Omental fat pad (tissue), 4 donors: ENCODE measurements at places on chromosomes 2 and 18. TPM values are rescaled to one million over a fixed set of nuclear protein-coding genes. Genes with fewer than 3 reads are reported as not detected.

DNA sequence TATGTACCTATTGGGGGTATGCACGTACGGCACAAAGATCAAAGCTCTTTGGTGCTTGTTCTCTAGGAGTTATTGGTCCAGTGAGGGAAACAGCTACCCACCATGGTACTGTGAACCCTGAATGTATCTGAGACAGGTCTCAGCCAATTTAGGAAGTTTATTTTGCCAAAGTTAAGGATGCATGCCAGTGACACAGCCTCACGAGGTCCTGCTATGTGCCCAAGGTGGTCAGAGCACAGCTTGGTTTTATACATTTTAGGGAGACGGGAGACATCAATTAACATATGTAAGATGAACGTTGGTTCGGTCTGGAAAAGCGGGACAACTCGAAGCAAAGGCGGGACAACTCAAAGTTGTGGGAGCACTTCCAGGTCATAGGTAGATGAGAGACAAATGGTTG is 75.8 kb downstream of the SOWAHC start:
- DNase-seq, result no peak

DNA sequence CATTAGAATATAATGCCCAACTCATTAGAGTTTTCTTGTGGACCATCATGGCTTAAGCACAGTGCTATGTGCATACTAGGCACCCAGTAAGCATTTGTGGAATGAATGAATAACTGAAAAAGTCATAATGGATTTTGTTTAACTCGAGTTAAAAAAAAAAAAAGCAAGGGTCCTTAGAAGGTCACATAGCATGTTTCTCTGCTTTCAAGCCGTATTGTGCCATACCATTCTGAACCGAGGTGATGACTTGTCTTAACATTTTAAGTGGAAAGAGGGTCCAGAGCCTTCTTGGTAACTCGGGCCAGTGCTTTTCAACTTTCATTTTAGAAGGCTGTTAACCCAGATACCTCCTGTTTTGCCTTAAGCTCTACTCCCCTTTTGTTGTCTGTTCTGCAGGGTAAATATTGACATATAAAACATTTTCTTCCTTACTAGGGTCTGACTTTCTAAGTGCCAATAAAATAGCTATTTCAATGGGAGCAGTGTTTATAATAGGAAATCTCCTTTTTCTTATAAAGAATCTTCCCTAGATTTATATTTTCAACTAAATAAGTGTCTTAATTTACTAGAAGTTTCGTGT is 787 bp upstream of the ADGRF3 start:
- no peak for DNase-seq

Gene MAP4K4
- 85.9 TPM for total RNA-seq

DNA sequence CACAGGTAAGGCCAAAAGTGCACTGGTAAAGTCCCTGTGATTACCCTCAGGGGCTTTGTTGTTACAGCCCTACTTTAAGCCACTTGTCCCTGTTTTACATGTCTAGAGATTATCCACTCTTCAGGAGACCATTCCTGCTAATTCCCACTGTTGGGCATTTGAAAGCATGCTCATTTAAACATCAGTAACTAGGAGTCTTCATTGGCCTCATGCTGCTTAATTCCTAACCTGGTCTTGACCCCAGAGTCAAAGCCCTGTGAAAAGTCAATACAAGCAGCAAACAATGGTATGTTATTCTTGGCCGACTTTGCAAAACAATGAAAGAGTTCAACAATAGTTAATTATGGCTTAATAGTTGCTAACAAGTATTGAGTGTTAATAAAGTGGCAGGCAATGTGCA is 23.2 kb downstream of the AFF3 start:
- DNase-seq, result no peak

Gene OR6B2
- not detected for total RNA-seq

DNA sequence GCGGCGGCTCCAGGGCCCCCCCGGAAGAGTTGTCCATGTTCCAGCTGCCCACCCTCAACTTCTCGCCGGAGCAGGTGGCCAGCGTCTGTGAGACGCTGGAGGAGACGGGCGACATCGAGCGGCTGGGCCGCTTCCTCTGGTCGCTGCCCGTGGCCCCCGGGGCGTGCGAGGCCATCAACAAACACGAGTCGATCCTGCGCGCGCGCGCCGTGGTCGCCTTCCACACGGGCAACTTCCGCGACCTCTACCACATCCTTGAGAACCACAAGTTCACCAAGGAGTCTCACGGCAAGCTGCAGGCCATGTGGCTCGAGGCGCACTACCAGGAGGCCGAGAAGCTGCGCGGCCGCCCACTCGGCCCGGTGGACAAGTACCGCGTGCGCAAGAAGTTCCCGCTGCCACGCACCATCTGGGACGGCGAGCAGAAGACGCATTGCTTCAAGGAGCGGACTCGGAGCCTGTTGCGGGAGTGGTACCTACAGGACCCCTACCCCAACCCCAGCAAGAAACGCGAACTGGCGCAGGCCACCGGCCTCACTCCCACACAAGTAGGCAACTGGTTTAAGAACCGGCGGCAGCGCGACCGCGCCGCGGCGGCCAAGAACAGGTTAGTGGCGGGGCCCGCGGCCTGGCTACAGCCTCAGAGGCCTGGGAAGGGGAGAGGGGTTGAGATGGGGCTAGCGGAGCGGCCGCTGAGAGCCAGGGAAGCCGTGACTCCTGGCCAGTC is 965 bp downstream of the SIX3 start:
- no peak for DNase-seq

Gene GATA6
- 19.1 TPM for total RNA-seq

GRCh38 chr2:100935372-100935752 is 66.7 kb upstream of the RPL31 start:
- no peak for DNase-seq

Gene HMSD
- total RNA-seq, result 1.6 TPM

Gene FAM237A
- not detected for total RNA-seq

Gene SLC14A1
- total RNA-seq, result 1.2 TPM

DNA sequence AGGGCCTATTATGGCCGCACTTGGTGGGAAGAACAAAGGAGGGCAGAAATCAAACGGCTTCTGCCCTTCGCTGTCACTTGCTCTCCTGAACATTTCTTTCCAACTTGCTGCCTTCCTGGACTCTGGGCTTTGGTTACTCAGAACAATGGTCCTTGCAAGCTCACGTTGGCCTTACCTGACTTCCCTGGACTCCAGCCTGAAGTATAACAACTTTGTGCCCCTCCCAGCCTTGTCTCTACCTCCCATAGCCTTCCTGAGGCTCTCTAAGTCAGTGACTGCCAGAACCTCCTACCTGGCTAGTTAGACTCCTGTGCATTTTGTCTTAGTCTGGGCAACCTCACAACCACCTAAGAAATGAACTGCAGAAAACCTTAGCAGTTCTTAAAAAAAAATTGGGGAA is 30.2 kb upstream of the ITPRID2 start:
- no peak for DNase-seq

DNA sequence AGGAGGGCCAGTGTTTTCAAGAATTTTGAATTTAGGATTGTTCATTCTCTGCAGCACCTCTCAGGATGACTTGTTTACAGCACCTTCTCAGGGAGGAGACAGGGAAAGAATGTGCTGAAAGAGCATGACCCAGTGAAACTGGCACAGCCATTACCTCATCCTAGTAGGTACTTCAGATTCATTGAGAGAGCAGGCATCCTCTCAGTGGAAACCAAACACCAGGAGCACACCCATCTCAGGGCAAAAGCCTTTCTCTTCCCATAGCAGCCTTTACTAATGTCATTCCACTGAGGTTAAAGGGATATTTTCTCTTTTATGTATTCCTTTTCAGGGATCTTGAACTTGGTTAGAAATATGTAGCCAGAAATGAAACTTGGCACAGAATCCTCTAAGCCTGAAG is 2.6 kb downstream of the MAP2 start:
- DNase-seq, result no peak

DNA sequence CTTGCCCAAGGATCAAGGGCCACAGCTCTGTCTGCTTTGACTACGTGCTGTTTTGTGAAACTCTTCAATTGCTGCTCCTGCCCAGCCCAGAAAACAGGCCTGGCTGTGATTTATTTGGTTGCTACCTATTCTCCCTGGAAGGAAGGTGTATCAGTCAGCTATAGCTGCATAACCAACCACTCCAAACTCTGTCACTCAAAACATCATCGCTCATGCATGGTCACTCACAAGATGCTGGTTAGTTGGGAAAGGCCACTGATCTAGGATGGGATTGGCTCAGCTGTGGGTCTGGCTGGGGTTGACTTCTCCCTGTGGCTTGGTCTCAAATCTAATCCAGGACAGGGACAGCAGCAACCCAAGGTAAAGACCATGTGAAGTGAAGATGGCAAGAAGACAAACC is 14.6 kb downstream of the TEX51 start:
- no peak for DNase-seq

Gene IL1R1
- 541 TPM for total RNA-seq

DNA sequence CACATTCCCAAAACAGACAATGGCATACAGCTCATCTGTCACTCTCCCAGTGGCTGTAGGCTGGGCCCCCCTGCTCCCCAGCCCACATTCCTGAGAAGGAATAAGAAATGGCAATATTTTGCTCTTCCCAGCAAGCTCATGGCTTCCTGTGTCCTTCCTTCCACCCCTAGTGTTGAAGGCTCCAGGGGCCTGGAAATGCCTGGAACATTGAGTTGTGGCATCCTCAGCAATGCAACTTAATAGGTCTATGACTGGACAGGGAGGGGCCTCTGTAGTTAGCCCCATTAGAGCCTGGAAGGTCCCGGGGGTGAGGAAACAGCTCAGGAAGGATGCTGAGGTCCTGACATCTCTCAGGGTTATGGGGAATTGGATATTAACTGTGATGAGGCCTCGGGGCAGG is 3.3 kb downstream of the KIF3C start:
- no peak for DNase-seq

GRCh38 chr18:42778024-42778423 is 337.5 kb downstream of the RIT2 start:
- no peak for DNase-seq

- no peak for DNase-seq
These were observed 337.9 kb upstream of the SLC39A10 start for GRCh38 chr2:195319112-195319460.

DNA sequence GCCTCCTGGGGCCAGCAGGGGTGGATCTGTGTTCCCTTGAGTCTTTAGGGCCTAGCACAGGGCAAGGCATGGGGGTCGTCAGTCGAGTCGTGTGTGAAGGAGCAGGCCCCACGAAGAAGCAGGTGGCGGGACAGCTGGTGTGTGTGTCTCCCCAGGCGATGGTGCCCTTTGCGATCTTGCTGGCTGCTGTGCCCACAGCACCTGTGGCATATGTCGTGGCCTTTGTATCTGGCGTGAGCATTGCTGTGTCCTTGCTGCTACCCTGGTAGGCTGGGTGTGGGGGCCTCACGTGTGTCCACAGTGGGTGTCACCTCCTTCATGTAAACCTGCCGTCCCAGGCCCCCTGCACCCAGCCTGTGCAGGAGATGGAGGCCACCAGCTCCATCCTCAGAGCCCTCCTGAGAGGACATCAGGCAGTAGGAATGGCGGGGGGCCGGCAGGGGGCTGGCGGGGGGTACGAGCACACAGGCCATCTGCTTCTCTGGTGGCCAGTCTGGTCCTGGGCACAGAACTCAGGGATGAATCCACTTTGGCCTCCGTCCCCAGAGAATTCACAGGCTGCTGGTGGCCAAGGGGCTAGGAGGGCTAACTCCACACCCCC is 13.2 kb downstream of the MFSD2B start:
- no peak for DNase-seq

DNA sequence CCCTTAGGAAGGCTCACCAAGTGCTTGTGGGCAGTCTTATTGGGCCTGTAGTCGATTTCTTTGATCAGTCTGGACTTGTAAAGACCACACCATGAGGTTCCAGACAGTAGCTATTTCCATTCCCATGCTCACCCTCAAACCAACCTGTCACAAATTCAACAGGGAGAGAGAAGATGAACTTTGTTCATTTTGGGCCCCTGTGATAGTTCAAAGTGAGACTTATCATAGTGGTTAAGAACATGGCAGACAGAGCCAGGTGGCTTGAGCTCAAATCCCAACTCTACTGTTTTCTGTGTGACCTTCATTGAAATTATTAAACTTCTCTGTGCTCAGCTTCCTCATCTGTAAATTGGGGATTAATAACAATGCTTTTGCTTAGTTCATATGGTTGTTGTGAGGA is 53.9 kb upstream of the CTLA4 start:
- no peak for DNase-seq

Gene CRYGD
- total RNA-seq, result not detected

Gene DYNC1I2
- 100 TPM for total RNA-seq

GRCh38 chr2:8524388-8524787 is 157.5 kb upstream of the ID2 start:
- no peak for DNase-seq

DNA sequence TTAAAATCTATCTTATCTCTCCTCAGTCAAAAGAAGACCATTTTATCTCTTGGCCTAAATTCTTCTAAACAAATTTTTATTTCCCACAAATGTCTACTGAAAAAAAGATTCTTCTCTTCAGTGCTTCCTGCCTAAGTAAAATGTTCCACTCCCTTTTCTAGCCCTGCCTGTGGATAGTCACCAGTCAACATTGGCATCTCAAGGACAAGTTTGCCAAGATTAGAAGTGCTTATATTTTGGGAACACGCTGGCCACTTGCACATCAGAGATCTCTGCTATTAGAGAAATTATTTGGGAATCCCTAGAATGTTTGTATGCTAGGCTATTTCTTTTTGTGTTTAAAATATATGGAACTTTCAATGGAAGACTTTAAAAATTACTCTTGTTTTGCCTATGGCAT is 758.2 kb upstream of the CDH7 start:
- DNase-seq, result no peak

DNA sequence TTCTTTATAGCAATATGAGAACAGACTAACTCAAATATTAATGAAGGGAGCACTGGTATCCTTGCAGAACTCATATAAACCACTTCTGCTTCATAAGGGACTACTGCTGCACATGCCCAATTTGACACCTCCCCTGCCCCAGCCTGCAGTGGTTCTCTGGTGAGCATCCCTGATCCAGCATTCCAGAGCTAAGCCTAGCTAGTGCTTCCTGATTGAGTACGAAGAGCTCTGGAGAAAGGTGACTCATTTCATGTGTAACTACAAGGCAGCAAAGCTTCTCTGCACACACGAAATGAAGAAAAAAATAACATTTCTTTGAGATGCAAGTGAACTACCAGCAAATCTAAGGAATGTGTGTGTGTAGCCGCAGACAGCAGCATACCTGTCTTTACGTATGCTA is 22.8 kb upstream of the ADNP2 start:
- no peak for DNase-seq

DNA sequence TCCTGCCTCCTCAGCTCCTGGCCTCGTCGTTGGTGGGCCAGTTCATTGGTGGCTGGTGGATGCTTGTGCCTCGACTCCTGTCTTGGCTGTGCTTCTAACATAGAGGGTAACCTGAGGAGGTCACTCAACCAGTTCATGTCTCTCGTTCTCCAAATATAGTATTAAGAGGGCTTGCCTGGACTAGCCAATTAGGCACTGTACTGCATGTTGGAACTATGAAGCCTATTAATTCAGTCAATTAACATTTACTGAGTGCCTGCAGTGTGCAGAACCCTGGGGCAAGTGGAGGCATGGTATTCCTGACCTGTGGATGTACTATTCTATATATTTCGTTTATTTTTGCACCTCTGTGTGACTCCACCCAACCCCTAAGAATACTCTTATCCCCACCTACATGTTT is 89.9 kb upstream of the PELI1 start:
- DNase-seq, result no peak

GRCh38 chr2:95354925-95355324 is 47.6 kb upstream of the FAHD2A start:
- DNase-seq, result no peak

- DNase-seq, result no peak
These were observed 45.2 kb downstream of the PCBP1 start for GRCh38 chr2:70132244-70133126.
